Right atrium auricular region (tissue), 2 donors: ENCODE measurements at places on chromosomes 5 and 9. TPM values are rescaled to one million over a fixed set of nuclear protein-coding genes. Genes with fewer than 3 reads are reported as not detected.

Gene ANKRD20A1
- 2.6 TPM for total RNA-seq

Gene CDO1
- total RNA-seq: 24.7 TPM

Gene PCDHB7
- 1.0 TPM for total RNA-seq

Gene SAPCD2
- 0.63 TPM for total RNA-seq

Gene TRAF1
- total RNA-seq: 2.0 TPM

Gene PIP5K1B
- total RNA-seq: 18.4 TPM

Gene GFPT2
- 25.4 TPM for total RNA-seq

DNA sequence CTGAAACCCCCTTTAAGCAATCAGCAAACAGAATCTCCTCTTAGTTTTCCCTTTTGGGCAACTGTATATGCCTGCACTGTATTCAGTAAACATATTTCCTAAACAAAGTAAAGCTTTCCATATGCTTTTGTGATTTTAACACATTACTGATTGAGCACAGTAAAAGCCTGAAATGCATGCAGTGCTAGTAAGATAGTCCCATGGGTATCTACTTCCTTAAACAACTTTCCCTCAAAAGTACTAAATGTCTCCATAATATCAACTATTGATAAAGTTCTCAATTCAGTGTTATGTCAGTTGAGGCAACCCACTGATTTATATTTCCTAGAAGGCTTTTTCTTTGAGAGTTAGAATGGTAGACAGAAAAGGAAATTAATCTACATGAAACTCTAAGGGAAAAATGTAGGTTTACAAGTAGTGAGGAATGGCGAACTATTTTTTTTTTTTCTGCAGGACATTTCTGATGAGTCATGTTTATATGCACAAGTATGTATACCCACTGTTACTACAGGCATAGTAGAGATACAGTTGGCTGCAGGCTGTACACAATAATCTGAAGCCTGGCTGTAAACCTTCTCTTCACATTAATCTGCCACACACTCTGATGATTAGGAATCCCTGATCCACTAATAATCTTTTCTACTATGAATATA is 31.2 kb upstream of the CEP120 start:
- no peak for DNase-seq

- no peak for DNase-seq
Measured at GRCh38 chr9:2012347-2012746, 2.8 kb upstream of the SMARCA2 start.

GRCh38 chr9:137243626-137244485 is 2.8 kb downstream of the TUBB4B start:
- DNase-seq: no peak

- no peak for DNase-seq
Measured at GRCh38 chr5:149046196-149046829, 16.5 kb downstream of the SH3TC2 start.

GRCh38 chr9:98101868-98102273 is 17.2 kb downstream of the TRIM14 start:
- DNase-seq: no peak

DNA sequence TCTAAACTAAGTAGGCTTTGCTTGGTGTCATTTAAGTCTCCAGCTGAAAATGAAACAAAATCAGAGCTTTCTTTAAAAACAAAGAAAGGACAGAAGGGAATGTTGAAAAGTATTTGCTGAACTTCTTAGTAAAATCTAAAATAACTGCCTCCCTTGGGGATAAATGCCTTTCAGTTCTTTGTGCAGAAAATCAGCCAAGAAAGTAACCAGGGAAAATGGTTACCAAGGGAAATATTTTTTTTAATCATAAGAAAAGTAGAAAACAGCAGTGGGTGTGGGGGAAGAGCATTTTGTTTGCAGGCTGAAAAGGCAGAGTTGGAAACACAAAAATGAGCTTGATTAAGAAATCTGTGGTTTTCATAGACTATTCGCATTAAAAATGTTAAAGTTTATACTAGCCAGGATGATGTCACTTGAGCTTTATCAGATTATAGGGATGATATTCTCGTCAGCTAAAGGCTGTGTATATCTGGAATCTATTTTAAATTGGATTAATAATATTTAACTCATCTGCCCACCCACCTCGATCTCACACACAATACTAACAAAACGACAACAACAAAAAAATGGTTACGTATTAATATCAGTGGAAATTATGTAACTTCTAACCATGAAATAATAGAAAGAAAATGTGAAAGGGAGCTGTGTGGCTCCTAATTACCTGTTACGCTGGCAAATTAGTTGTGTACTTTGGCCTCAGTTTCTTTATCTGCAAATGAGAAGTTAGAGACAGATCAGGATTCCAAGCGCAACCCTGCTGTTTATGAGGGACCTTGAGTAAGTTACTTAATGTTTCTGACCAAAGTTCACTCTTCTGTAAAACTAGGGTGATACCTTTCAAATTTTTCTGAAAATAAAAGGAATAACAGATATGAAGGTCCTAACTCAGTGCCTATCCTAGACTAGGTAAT is at the start of gene ECM2:
Gene ECM2, minus strand, starts transcription at position 51 of the 911 bp plus-strand sequence. CDS start 13,124 bp downstream, outside the sequence.
- DNase-seq: no peak

GRCh38 chr5:55338810-55339243 is 31.0 kb downstream of the MTREX start:
- no peak for DNase-seq

- DNase-seq: peak; percentile 70
Measured at GRCh38 chr5:116032094-116032517, at the start of gene ARL14EPL. Gene ARL14EPL (plus strand): TSS chr5:116032472. CDS start chr5:116051466, 18,994 bp downstream.

DNA sequence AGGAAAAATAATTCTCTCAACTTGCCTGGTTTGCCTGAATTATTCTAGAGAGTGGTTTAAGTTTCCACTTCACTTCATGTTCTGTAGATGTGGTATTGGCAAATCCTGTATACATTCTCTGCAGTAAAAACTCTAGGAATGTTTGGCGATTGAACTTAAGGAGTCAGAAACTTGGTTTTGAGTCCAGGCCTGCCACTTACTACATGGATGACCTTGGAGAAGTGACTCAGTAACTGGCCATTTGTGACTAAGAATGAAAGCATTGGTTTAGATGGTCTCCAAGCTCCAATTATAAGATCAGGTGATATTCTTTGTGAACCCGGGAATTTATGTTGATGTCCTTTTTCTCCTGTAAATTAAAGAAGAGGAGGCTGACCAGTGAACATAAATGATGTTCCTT is 233.8 kb downstream of the GAS1 start:
- DNase-seq: no peak

- no peak for DNase-seq
Measured at GRCh38 chr9:23819403-23819802, 6.6 kb downstream of the ELAVL2 start.

DNA sequence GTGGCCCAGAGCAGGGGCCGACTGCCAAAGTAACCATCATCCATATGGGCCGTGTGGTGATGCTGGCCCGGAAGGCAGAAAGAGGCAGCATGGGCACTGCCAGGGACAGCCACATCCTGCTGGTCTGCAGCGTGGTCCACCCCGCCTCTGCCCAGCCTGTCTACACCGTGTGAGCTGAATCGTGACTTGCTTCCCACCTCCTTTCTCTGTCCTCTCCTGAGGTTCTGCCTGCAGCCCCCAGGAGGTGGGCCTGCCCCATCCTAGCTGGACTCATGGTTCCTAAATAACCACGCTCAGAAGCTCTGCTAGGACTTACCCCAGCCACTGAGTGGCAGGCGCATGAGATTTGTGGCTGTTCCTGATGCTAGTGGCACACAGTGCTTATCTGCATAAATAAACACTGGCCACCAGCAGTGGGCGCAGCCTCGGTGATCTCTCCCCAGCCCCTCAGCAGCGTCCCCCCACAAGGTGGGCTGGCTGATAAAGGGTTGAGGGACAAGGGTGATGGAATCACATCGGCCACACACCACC is 22.6 kb upstream of the SUSD3 start:
- no peak for DNase-seq

DNA sequence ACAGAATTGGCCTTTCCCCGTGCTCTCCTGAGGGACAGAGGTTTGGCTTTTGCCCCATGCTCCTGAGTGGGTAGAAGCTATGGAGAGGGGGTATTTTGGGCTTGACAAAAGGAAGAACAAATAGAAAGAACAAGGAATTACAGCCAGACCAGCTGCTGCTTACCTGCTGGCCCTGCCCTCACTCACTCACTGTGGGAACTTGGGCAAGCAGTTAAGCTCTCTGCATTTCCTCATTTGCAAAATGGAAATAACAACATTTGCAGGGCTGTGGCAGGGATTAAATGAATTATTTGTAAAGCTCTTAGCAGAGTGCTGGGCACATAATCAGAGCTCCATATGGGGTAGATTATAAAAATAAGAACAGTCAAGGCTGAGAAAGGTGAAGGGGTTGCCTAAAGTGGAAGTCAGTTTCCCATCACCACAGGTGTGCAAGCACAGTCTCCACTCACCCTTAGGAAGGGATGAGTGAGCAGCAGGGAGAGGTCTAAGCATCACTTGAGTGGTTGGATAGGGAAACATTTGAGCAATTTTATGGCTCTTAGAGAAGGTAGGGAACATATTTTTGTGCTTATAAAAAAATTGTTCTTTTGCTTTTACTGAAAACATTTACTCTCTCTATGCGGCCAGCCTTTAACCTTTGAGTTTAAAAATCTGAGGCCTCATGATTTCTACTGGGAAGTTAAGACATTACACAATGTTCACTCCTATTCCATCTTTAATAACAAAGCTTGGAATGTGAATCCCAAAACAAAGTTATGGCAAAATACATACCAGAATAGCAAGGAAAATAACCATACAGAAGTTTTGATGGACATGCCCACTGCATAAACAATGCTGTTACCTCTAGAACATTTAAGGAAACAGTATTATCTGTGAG is 42.8 kb upstream of the LHFPL2 start:
- no peak for DNase-seq

DNA sequence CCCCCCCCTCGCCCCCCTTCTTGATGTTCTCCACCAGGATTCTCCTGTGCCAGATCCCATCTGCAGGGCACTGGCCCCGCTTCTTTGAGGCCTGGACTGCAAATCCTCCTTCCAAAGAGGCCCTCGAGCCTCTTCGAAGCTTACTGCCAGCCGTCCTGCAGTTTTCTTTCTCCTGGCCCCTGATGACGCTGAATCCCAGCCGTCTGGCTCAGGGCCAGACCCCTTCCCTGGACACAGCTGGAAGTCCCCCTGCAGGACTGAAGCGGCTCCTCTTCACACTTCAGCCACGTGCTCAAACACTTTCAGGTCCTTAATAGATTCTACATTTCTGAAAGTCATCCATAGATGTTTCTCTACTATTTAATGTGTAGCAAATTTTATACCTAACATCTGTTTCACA is 121.5 kb downstream of the EHMT1 start:
- DNase-seq: no peak

- no peak for DNase-seq
Measured at GRCh38 chr9:35835216-35835632, 6.2 kb downstream of the TMEM8B start.
